Urinary bladder (tissue), 4 donors: ENCODE measurements at places on chromosomes 3 and 15. TPM values are rescaled to one million over a fixed set of nuclear protein-coding genes. Genes with fewer than 3 reads are reported as not detected.

The DLL4 gene
- total RNA-seq = 11.8 TPM

GRCh38 chr3:195075199-195075940, 195.6 kb downstream of the XXYLT1 start:
- no peak for DNase-seq

DNA sequence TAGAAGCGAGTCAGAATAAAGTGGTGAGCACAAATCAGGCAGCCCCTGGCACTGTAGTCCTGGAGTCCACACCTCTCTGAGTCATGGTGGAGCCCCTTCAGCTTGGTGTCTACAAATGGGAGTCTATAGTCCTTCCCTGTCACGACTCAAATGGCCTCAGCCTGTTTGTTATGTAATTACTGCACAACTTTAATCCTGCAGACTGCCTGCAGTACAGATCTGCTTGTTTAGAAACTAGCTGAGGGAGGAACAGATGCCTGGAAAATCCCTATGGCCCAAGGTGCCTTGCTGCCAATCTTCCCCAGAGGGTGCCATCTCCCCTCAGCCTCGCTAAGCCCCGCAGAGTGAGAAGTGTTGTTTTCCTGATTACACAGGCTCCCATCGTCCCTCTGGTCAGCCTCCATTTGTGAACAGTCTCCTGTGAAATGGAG, 3.9 kb upstream of the CXCR6 start:
- DNase-seq = no peak

The CHAC1 gene
- 0.42 TPM for total RNA-seq
